ENCODE measurements at places on chromosomes 16 and 17.
A peak's percentile ranks its signal among the peaks of the same experiment; 100 is the strongest.

DNA sequence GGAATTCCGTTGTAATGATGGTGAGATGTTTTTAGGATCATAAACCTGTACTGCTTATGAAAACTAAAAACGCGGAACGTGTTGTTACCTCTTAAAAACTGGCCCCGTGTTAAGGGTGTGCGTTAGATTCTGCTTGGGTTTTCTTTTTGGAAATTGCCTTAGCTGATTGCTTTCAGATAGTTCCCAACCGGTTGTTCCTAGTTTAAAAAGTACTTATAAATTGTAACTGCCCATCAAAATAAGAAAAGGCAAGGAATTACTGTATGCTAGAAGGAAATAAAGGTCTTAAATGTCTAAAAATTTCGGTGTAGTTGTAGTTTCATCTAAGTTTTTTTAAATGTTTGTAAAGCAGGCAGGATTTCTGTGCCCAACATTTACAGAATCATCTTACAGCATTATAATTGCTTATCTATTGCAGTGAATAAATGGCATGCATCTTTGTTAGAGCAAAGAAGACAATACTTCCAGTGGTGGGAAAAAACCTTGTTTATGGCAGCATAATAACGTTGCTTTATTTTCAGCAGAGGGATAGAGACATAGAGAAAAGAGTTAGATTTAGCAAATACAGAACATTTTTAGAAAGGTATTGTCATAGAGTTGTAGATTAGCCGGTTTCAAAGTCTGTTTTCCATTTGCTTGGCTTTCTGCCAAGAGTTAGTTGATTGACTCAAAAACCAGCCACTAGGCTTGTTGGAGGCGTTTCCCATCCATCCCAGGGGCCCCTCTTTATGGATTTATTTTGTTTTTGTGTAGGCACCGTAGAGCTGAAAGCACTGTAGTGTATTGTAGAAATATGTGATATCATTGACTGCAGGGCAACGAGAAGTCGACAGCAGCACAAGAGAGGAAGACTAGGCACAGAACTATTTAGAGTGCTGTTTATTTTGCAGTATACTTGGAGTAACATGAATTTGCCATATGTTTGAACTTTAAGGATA lies 1.7 kb downstream of the PPM1D start:
- DNase-seq = no peak

DNA sequence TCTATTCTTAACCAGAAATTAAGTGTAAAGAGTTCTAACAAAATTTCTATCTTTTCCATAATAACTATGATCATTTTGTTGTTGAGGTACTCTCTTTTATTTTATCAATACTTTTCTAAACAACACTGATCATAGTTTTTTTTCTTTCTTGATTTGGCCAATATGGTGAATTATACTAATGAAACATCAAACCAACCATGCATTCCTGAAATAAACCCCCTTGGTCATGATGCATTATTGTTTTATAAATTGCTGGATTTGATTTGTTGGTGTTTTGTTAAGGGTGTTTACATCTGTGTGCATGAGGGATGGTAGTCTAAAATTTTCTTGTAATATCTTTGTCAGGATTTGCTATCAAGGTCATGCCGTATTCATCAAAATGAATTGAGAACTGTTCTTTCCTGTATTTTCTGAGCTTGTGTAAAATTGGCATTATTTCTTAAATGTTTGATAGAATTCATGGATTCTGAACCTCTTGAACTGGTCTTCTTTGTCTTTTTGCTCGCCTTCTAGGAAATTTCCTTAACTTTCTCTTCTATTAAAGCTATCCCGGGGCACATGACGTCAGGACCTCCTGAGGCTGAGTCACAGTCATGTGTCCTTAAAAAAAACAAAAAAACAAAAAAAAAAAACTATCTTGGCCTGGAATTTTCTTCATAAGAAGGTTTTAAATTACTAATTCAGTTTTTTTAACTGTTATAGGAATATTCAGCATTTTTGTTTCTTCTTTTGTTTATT lies 3.9 kb upstream of the TRIM25 start:
- no peak for DNase-seq

GRCh38 chr17:28744972-28745785 lies 1.4 kb downstream of the TRAF4 start:
- no peak for DNase-seq

DNA sequence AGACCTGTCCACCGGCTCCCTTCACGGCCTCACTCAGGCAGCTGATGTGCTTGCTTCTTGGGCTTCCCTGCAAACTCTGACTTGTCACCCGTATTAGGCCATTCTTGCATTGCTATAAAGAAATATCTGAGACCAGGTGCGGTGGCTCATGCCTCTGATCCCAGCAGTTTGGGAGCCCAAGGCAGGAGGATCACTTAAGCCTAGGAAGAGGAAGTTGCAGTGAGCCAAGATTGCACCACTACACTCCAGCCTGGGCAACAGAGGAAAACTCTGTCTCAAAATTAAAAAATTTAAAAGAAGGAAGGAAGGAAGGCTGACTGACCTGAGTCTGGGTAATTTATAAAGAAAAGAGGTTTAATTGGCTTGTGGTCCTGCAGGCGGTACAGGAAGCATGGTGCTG lies 17.0 kb downstream of the SOST start:
- DNase-seq = no peak

DNA sequence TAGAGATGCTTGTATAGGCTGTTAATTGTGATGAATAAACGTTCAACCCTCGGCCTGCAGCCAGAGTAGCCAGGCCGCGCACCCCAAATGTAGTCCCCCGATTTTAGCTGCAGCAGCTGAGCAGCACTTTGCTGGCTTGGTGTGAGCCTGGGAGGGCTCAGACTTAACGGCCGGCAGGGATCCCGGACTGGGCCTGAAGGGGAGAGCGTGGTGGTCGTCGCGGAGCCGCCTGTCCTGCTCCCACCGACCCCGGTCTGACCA lies 11.9 kb downstream of the ZNF629 start:
- no peak for DNase-seq

DNA sequence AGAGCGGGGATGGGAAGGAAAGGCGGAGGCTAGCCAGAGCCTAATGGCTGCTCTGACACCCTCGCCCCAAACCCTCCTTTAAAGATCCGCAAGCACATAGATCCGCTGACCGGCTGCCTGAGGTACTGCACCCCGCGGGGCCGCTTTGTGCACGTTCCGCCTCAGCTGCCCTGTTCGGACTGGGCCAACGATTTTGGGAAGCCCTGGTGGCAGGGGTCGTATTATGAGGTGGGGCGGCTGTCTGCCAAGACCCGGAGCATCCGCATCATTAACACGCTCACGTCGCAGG lies 663 bp downstream of the CYB5D1 start:
- DNase-seq = no peak

GRCh38 chr17:78797691-78798585 lies 15.9 kb upstream of the CYTH1 start:
- DNase-seq = no peak

DNA sequence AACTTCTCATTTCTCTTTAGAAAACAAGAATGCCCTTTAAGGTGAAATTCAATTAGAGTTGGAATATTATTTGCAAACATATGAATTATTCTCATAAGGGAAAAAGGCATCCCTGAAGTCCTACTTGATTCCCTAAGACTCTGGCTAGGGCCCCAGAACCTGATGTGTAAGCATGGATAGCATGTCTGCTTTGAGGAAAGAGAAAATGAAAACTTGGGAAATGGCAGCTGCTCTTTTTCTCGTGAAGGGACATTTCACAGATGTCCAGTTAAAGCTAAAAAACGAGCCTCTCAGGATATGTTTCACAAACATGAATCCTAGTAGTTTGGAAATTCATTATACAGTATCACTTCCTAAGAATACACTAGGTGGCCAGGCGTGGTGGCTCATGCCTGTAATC lies 112.3 kb upstream of the CLEC3A start:
- no peak for DNase-seq

- DNase-seq = peak; percentile 62
Observed at GRCh38 chr17:12522743-12523183, 142.9 kb upstream of the MYOCD start.

DNA sequence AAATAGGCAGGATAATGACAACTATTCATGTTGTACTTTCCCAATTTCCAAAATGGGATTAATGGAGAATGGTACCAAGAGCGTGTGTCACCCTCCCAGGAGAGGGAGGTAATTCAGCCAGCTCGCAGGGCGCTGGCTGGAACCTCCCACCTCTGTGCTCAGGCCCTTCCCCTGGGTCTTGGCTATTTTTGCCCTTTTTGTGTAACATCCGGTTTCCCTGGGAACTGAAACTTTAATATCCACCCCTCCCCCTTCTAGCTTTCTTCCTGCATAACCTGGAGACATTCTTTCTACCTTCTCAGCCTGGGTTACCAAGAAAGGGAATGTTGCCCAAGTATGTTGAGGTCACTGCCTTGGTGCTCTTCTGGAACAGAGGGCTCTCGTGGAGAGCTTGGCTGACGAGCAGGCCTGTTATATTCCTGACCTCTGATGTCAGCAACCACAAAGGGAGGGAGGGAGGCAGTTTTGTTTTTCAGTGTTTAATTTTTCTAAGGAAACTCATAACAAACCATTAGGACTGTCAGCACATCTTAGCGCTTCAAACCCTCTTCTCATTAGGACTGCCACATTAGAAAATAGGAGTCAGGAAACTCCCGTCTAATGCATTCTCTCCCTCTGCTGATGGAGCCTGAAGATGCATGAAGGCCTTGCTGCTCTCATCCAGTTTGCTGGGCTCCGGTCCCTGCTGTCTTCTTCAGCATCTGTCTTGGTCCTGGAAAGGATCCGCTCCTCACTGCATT lies 25.6 kb downstream of the ITGB3 start:
- peak; percentile 91 for DNase-seq

DNA sequence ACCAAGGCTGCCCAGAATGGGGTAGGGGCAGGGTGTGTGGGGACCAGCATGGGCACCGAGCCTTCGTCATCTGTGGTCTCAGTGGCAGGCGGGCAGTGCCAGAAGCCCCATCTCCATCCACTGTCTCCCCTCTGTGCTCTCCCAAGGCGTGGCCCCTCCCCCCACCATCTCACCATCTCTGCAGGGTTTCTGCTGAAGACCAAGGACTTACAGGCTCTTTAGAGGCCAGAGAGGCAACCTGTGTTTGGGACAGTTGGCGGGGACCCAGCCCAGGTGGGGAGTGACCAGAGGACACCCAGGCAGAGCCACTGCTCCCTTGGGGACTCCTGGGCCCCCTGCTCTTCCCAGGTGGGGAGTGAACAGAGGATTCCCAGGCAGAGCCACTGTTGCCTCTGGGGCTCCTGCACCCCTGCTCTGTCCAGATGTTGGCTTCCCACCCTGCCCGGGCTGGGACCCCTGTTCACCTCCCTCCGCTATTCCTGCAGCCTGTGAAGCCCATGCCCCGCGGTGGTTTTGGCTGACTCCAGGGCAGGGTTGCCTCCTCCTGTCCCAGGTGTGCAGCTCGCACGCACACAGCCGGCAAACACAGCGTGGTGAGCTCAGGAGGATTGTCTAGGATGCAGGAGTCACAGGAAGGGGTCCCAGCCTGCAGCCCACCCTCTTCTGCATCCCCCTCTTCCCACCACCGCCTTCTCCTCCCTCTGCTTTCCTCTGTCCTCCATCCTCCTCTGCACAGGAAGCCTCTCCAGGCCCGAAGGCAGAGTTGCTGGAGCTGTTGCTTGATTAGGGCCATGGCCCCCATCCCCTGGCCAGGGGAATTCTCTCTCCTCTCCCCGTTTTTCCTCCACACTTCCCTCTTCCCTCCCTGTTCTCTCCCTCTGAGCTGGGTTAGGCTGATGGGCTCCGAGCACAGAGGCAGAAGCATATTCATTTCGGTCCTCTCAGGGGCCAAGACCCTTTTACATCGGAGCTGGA lies 45.0 kb downstream of the SLC7A5 start:
- no peak for DNase-seq

DNA sequence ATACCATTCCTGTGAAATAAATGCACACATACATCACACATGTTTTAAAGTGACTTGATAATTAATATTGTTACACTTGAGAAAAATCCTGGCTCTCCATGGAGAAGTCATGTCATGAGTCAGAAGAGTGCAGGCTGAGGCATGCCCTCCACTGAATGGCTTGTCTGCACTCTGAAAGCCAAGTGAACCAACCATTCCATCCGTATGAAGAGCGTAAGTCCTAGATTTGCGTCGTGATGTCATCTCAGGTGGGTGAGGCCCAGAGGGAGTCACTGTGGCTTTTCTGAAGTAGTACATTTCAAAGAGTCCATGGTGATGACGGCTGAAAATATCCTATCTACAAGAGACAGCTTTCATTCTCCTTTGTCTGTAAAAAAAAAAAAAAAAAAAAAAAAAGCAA lies 83.5 kb upstream of the IRX5 start:
- no peak for DNase-seq

- no peak for DNase-seq
Observed at GRCh38 chr17:66610361-66611133, 224.4 kb upstream of the CACNG5 start.

DNA sequence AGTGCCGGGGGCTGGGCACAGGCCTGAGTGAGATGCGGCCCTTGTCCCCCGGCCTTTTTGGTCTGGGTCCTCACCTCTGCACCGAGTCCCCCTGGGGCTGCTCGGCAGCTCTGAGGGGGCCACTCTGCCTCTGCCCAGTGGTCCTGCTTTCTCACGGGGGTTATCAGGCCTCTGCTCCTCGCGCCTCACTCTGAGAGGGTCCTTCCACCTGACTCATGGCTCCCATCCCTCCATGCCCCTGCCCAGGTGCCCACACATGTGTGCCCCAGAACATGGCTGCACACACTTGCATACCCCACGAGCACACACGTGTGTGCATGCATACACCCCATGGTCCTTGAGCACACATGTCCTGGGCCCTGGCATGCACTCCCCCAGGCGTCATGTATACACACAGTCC lies 53.7 kb downstream of the CMIP start:
- no peak for DNase-seq

DNA sequence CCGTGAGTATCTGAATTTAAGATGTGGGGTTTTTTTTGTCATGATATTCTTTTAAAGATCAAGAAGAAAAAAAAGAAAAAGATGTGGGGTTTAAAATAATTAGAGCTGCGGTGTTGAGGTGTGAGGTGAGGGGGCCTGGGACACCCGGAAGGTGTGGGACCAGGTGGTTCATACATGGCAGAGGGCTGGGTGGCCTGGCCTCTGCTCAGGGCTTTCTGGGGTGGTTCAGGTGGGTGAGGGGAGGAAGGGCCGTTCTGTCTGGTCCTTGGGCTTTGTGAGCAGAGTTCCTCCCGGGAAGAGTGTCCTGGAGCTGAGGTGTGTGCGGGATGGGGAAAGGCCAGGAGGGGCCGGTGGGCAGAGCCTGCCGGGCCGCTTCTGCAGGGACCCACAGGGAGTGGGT lies 5.0 kb downstream of the PRSS27 start:
- no peak for DNase-seq

Measured in BJ (cell line).